ENCODE measurements at places on chromosomes 6 and 20.

GRCh38 chr6:24646771-24647170 is 780 bp upstream of the KIAA0319 start:
- no peak for DNase-seq

GRCh38 chr6:10407674-10408054 is 7.2 kb downstream of the TFAP2A start:
- DNase-seq: no peak

DNA sequence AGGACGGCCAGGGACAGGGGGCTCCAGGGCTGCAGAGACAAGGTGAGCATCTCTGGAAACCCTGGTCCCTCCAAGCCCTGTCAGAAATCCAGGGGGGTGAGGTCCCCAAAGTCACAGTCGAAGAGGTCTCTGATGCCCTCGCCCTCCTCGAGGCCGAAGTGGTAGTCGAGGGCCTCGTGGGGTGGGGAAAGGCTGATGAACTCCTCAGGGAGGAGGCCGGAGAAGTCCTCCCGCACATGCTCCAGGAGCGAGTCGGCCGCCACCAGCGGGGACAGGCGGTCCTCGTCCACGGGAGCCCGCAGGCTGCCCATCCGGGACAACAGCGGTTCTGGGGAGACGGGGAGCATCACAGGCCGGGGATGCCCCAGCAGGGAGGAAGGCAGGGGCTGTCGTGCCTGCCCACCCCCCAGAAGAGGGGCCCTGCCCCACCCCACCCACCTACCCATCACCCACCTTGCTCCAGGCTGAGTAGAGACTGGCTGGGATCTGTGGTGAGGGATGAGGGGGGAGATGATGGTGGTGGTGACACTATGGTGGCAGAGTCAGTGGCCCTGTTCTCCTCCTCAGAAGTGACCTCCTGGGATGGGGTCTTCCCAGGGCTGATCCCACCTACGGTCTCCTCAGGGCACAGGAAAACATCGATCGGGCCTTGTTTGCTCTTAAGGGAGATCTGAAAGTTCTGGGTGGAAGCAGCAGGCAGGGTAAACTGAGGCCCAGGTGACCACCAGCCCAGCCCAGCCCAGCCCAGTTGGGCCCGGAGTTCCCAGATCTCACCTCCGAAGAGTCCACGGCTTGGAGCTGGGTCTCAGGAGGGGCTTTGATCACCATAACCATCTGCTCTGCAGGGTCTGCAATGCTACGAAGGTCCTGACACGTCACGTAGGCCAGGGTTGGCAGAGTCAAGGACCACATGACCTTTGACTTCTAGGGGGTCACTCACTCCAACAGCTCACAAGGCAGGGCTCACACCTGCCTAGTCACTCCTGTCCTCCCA is 2.7 kb upstream of the NECAB3 start:
- no peak for DNase-seq

- no peak for DNase-seq
These were observed 136.3 kb downstream of the LRRC1 start for GRCh38 chr6:53931086-53931485.

DNA sequence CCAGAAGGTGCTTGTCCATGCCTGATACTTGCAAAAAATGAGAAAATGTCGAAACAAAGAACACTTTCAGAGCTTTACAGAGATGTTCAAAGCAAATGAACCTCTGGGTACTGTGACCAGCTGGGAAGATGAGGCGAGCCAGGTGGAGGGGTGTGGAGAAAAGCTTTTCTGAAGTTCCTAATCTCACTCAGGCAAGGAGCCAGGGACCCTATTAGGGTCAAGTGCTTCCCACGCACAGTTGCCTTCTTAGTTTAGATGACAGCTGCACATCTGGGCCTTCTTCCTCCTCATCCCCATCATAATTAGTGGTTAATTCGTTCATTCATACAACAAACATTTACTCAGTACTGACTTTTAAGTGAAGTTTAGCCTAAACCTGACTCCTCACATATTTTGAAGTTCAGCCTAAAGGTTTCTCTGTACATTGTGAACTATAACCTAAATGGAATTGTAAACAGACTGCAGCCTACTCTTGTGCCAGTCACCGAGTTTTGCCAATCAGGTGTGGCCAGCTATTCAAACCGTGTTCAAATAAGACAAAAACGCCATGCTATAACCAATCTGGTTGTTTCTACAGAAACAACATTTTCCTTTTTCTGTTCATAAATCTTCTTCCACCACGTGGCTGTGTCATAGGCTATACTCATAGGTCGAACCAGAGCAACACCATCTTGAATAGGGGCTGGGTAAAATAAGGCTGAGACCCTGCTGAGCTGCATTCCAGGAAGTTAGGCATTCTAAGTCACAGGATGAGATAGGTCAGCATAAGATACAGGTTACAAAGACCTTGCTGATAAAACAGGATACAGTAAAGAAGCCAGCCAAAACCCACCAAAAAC is 19.3 kb upstream of the AHCY start:
- no peak for DNase-seq

DNA sequence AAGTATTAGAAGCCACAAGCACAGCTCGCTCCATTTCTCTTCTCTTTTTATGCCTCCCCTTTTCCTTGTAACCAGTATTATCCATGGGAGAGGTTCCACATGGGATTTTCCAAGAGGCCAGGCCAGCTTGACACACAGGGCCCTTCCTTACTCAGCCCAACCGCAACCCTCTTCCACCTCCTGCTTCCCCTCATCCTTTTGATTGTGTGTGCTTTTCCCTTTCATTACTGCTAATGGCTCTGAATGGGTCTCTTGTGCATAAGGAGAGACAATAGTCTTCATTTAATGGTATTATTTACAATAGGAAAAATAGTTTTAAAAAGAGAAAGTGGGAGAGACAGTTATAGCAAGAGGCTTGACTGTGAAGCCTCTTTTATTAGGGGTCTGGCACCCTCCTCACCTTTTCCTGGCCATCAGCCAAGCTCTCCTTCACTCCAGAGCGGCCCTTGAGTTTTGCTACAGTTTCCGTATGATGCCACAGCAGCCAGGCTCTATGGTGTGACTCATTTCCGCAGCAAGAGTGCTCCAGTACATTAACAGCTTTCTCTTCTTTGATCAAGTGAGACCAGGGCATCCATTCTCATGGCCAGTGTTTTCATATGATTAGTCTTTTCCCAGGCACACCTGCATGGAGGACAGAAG is 579.5 kb downstream of the TFAP2B start:
- no peak for DNase-seq

DNA sequence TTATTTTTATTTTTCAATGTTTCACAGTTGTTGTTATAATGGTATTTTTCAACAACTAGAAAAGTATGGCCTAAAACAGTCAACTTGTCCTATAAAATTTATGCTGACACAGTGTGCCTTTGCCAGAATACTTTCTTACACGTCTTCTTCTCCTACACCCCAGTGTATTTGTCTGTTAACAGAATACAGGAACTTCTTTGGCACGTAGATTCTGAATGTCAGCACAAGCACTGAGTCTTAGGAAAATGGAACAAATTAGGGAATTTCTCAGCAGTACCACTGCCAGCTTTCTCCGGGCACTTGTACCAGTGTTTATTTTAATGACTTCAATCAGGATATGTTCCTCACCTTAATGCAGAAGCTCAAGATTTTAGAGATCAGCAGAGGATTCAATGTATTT is 26.7 kb upstream of the AKIRIN2 start:
- no peak for DNase-seq

DNA sequence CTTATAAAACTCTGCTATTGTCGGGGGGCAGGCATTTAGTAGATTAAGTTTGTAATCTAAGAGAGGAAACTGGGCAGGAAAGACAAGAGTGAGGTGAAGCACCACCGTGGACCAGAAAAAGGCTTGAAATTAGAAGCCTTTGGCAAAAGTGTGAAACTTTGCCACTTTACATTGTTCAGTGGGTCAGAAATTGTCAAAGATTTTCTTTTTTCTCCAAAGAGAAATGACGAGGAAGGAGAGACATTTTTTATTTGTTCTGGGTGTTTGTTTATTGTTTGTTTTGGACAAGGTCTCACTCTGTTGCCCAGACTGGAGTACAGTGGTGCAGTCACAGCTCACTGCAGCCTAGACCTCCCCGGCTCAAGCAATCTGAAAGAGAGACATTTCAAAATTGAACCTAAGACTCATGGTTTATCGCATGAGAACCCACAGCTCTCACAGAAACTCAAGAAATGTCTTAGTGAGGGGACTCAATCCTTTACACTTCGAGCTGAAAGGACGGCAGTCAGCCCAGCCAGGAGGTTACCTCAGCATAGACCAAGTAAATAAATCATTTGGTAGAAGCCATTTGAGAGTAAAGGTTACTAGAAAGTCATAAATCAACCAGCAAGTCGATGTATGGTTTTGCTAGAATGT is 262.8 kb upstream of the TAB2 start:
- DNase-seq: no peak

GRCh38 chr20:42435230-42435629 is 754.5 kb downstream of the PTPRT start:
- DNase-seq: no peak

DNA sequence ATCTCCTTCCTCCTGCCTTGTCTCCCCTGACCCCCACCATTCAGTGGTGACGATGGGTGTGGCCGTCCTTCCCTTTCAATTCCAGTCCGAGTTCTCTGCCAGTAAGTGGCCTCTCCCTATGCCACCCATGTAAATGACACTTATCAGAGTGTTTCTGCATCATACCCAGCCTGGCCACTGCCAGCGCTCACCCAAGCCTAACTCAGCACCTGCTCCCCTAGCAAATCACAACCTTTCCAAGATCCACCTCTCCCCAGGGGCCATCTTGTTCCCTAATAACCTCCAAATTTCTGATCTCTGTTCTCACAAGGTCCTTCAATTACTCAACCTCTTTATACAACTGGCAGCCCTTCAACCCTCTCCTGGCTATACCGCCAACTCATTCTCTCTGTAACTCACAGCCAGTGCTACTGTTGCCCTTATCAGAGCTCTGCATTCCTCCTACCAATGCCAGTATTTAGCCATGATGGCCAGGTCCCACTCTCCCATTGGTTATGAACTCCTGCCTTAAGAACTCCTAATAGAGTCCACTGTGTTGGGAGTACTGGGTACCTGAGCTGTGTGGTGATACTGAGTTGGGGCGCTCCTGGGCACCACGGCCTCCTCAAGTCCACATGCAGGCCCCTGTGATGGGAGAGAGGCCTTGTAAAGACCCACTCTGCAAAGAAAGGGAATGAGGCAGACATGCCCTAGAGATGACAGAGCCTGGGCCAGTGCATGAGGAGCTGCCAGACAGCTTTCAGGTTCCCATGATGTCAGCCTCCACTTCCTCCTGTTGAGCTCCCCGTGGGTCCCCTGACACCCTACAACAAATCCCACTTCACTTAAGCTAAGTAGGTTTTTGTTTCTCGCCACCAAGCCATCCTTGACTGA is 187.4 kb upstream of the RREB1 start:
- DNase-seq: no peak

DNA sequence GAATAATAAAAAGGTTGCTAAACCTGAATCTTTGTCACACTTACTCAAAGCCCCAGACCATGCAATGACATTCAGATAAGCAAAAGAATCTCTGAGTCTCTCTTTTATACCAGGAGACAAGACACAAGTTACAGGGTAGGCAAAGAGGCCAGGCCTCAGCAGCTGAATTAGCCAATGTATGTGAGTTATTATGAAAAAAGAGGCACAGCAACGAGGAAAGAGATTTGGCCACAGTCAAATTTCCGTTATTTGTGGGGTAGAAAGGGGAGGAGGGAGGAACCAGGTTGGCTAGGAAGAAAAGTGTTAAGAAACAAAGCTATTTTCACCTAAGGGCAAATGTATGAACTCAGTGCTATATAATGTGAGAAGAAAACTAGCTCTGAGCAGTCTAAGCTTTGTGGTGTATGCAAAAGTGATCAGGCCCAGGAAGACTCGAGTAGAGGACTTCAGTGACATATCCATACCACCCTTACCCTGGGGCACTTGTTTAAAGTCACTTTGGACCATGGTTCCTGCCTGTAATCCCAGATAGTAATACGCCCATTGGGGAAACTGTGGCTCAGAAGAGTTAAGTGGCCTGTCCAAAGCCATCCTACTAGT is 19.1 kb downstream of the IPCEF1 start:
- no peak for DNase-seq

GRCh38 chr20:15267935-15268334 is 930.5 kb upstream of the FLRT3 start:
- DNase-seq: no peak

DNA sequence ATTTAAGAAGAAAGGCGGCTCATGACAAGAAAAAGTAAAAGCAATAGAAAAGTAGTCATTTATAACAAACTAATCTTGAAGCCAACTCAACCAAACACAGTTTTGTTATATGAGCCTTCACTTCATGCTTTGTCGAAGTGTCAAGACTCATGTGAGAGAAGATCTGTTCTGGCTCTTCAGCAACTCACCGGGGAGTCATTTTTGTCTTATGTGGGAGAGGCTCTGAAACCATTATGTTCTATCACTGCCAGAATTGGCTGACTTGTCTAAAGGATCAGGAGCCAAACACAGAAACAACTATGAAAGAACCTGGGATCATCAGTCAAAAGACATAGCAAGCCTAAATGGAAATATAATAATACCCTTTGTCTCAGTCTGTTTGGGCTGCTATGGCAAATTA is 105.2 kb downstream of the CDK19 start:
- DNase-seq: no peak

- no peak for DNase-seq
These were observed 121.4 kb upstream of the MAP3K7 start for GRCh38 chr6:90708206-90708737.

DNA sequence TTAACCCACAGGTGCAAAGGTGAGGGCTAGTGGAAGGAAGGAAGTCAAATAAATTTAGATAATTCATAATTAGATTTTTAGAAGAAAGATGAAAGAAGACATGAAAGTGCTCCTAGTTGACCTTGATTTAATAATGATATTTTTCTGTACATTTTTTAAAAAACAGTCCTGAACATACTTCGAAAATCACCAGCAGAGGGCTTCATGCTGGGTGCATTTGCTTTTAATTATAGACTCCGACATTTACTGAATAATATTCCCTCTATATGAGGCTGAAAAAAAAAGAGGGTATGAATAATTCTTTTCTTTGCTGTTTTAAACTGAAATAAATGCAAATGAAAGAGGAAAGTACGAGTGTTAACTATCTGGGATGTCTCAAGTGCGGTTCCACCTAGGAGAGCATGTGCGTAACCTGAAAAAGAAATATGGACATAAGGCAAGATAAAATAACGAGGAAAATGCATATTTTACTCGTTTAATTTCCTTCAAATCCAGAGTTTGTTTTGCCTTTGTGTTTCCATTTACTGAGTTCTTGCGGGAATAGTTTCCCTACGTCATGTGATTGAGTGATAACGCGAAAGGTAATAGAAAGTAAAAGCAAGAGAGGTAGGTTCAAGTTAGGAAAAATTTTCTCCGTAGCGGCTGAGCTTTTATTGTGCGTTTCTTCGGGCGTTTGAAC is 3.1 kb upstream of the TFAP2B start:
- no peak for DNase-seq

- DNase-seq: no peak
These were observed 3.6 kb upstream of the CD83 start for GRCh38 chr6:14113976-14114375.

GRCh38 chr20:1336699-1337367 is 7.9 kb upstream of the SDCBP2 start:
- DNase-seq: no peak

- no peak for DNase-seq
These were observed 15.9 kb downstream of the ADRM1 start for GRCh38 chr20:62318400-62319345.
